ENCODE measurements at places on chromosomes 6 and 20.

DNA sequence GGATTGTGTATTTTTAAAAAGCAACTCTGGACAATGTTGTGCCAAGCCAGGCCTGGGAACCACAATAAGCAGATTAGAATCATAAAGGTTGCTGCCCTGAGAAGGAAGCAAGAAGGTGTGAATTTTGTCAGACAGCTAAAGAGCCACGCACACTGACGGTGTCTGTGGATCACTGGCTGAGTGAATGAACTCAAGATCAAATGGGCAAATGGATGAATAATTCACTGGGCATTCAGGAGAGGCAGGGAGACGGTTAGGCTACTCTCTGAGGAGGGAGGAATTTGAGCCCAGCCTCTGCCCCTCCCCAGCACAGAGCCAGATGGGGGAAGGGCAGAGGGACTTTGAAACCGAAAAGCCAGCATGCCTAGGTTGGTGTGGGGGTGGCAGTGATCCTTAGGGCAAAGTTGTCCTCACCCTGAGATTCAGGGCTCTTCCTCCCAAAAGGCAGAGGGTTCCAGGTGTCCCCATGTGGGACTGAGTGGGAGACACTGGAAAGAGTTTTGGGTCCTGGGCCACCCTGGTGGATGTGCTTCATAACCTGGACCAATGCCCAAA is 19.5 kb upstream of the SLC22A7 start:
- DNase-seq, result no peak

DNA sequence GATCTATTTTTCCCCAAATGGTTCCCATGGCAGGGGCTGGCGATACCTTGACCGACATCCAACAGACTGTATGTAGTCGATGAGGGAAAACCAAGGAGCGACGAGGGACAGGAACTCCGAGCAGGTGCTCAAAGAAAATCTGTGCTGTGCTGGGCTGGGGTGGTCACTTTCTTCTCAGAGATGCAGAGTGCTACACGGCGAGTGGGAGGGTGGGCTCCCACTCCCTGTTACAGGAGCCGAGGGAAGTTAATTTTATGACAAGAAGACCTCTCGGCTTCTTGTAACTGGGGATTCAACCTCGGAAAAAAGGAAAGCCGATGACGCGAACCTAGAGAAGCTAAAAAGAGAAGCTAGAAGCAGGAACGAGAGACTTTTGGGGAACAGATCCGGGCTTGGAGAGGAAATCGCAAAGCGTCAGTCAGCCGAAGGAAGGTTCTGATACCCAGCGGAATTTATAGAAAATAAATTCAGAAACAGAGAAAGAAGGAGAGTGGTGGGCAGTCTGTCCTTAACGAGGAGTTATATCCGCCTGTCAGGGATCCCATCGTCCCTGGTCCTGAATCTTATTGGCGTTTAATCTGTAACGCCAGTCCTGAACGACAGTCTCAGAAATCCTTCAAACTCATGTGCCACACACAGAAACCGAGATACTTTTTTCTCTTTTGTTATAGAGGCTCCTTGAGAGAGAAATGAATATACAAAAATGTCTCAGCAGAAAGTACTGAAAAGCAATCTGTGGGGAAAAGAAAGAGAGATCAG is 84.6 kb upstream of the ZNF322 start:
- no peak for DNase-seq

- no peak for DNase-seq
Measured at GRCh38 chr20:44703956-44704488, 11.1 kb upstream of the CCN5 start.

GRCh38 chr6:17311595-17312311 is 30.6 kb downstream of the RBM24 start:
- no peak for DNase-seq

- no peak for DNase-seq
Measured at GRCh38 chr6:154488802-154489437, 21.6 kb downstream of the CNKSR3 start.

DNA sequence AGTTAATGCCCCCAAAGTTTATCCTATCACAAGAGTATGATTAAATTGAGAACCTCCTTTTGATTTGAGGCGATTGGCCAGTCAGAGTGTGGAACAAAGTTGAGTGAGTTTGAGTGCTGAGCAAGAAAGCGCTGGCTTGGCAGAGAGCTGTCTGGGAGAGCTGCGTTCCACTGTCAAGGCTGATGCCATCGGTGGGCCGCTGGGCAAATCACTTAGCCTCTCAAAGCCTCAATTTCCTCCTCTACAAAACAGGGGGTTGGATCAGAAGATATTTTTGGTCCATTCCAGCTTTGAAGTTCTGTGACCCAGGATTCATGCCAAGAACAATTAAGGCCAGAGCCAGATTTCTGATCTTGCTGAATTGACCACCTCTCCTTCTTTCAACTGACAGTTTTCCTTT is 60.2 kb downstream of the TMEM242 start:
- no peak for DNase-seq

- no peak for DNase-seq
Measured at GRCh38 chr6:138979365-138979764, 8.7 kb downstream of the REPS1 start.

Data from CD4-positive, alpha-beta T cell treated with Interleukin-12 subunit alpha and Interleukin-12 subunit beta, for 1 hour (primary cell).